ENCODE measurements at places on chromosomes 5 and 9.

DNA sequence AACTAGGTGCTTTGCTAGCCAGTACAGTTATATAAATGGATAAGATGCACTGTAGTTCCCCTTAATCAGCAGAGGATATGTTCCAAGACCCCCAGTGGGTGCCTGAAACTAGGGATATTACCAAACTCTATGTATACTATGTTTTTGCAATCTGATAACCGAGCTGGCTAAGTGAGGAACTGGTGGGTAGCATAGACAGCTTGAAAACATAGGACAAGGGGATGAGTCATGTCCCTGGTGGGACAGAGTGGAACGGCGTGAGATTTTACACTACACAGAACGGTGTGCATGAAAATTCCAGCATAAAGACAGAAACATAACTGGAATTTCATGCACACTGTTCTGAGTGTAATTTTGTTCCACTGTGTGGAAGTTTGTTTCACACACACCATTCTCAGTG is 86.9 kb downstream of the BASP1 start:
- no peak for DNase-seq

GRCh38 chr5:137320056-137321045 is 178.8 kb downstream of the SPOCK1 start:
- DNase-seq, result no peak

GRCh38 chr5:156913719-156914370 is 49.2 kb downstream of the TIMD4 start:
- no peak for DNase-seq

DNA sequence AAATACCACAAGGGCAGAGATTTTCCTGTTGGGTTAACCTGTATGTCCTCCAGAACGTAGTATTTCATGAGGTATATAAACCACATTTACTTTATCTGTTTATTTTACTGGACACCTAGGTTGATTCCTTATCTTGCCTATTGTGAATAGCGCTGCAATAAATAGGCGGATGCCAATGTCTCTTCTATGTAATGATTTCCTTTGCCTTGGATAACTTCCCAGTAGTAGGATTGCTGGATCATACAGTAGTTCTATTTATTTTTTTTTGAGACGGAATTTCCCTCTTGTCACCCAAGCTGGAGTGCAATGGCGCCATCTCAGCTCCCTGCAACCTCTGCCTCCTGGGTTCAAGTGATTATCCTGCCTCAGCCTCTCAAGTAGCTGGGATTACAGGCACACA is 15.6 kb upstream of the TUT7 start:
- no peak for DNase-seq

DNA sequence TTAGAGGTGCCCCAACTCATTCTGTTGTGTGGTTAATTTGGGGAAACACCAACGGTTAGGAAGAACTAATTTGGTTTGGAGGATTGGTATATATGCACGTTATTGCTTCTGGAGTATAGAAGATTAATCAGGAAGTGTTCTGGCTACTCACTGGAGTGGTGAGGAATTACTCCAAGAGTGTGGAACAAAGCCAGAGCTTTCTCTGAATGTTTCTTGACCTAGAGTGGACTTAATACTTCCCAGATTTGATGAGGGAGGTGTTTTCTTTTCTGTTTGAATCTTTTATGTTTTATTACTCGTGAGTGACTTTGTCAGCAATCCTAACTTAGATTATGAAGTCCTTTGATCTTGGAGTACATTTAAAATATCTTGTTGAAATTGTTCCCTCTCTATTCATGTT is 163.7 kb downstream of the MAN2A1 start:
- no peak for DNase-seq

- no peak for DNase-seq
These were observed 225.9 kb downstream of the VPS13A start for GRCh38 chr9:77403239-77403638.

- no peak for DNase-seq
These were observed 28.8 kb downstream of the PRRX2 start for GRCh38 chr9:129694243-129694646.

GRCh38 chr9:110160685-110161084 is 47.3 kb downstream of the C9orf152 start:
- DNase-seq, result no peak

GRCh38 chr5:172413601-172414171 is 40.6 kb downstream of the SH3PXD2B start:
- DNase-seq, result no peak

- no peak for DNase-seq
These were observed 211.9 kb downstream of the MEF2C start for GRCh38 chr5:88671106-88671504.

DNA sequence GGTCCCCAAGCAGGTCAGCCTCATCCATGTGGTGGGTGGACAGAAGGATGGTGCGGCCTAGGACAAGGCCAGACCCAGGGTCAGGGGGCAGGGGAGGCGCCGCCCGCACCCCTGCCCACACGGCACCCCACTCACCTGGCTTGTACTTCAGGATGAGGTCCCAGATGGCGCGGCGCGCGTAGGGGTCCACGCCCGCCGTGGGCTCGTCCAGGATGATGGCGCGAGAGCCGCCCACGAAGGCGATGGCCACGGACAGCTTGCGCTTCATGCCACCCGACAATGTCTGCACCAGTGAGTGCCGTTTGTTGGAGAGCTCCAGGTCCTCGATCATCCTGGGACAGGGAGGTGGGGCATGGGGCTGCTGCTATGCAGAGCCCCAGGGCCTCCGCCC is 12.5 kb downstream of the ABCA2 start:
- DNase-seq, result no peak

GRCh38 chr5:68173007-68173406 is 42.5 kb upstream of the PIK3R1 start:
- no peak for DNase-seq

DNA sequence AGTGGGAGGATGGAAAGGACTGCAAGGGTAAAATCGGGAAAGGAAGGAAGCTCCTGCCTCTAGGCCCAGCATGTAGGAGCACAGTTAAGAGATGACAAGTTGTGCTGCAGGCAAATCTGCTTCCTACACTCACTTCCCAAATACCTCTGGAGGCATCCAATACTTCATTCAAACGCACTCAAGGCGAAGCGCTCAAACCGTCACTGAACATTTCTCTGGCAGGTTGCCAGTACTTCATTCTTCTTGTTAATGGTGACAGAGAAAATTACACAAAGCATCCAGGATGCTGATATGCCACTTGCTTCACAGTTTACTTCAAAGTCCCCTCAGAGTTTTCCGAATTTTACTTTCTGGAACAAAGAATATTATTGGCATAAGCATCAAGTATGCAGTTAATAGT is 59.8 kb downstream of the NREP start:
- DNase-seq, result no peak

DNA sequence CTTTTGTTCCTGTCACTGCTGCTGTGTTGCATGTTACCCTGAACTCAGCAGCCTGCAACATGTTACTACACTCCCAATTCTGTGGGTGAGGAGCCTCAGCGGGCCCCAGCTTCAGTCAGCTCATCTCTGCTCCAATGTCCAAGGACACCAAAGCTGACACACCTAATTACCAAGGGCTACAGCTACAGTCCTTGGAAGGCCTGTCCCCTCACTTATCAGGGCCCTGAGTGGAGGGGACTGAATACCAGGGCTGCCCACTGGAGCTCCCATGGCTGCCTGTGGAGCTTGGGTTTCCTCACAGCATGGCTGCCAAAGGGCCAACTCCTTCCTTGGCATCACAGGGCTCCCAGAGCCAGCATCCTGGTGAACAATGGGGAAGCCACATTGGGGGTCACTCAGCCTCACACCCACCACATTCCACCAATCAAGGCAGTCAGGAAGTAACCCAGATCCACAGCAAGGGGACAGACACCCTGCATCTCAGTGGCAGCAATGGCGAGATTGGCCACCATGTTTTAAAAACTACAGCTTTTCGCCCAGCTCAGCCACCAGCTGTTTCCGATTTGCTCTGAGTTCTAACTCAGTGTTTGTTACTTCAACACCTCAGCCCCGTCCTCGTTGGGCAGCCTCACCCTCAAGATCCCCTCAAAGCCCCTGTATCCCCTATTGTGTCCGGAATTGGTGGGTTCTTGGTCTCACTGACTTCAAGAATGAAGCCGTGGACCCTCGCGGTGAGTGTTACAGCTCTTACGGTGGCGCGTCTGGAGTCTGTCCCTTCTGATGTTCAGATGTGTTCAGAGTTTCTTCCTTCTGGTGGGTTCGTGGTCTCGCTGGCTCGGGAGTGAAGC is 18.9 kb downstream of the SEMA4D start:
- no peak for DNase-seq

DNA sequence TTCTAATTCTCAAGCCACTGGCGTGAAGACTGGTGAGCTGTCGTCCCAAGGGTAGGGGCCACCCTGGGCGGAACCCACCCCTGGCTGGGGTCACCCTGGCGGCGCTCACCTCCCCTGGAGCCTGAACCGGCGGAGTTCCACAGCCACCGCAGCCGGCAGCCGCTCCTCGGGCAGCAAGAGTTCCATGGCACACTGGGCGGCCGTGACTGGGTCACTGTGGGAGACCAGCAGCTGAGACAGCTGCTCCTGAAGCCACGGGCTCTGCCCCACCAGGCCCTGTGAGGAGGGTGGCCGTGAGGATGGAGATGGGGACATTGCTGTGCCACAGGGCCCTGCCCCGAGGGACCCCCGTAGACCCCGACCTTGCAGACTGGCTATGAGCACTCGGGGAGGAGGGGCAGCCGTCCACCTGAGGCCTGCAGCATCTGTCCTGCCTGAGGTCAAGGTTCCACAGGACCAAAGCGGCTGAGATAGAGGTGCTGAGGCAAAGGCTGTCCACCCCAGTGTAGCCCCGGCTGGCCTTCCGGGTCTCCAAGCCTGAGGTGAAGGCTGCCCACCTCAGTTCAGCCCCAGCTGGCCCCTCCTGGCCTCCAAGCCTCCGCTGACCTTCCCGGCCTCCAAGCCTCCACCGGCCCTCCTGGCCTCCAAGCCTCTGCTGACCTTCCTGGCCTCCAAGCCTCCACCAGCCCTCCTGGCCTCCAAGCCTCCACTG is 50.6 kb upstream of the NRARP start:
- DNase-seq, result no peak

DNA sequence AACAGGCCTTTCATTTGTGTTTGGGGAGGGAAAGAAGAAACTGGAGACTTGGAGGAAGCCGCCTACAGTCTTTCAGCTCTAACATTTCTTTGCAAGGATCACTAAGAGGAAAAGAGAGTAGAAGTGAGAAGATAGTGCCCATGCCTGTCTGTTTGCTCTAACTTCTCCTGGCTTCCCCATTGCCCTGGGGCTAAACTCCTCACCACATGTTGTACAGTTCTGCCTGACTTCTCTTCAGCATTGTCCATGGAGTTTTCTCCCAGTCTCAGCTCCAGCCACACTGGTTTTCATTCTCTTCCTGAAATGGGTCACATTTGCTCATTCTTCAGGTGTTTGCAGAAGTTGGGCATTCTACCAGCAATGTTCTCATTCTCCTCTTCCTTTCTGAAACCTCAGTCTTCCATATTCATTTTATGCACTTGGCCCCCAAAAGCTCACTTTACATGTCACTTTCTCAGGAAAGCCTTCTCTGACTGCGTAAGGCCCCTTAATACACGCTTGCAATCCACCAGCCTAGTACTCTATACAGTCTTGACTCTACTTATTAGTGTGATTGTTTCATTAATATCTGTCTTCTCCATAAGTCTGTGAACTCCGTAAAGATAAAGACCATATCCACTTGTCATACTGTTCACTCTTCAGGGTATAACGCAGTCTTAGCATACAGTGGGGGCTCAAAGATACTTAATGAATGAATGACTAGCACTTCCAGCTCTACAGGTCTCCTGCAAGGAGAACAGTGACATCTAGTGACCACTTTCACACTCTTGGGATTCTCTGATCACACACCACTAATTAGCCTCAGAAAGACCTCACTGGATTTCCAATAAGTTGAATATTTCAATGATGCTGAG is 40.2 kb upstream of the TRIM32 start:
- no peak for DNase-seq

DNA sequence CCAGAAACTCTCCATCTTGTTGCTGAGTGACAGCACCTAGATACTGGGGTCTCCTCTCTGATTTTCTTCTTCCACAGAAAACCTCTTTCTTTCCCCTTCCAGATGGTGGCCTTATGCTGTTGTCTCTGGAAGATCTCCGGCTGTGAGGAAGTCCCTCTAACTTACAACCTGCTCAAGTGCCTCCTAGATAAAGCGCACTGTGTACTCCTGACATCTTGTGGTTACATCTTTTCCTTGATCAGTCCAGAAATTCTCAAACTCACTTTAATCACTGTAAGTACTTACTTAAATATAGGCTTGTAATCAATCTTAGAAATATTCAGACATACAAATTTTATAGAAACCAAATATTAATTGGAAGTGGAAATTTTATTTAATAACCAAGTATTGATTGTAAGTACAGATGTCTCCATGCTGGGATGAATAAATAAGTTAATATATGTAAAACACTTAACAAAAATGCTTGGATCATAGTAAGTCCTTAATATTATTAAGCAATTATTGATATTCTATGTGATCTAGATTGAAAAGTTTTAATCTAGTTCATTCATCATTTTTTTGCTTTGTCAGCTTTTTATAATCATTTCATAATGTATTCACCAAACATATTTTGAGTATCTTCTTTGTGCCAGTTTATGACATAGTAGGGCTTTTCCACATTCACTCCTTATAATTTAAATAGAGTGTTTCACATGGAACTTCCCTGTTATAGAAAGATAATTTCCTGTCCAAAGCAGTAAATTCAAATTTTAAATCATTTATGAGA is 1381.4 kb upstream of the CDH6 start:
- DNase-seq, result no peak

DNA sequence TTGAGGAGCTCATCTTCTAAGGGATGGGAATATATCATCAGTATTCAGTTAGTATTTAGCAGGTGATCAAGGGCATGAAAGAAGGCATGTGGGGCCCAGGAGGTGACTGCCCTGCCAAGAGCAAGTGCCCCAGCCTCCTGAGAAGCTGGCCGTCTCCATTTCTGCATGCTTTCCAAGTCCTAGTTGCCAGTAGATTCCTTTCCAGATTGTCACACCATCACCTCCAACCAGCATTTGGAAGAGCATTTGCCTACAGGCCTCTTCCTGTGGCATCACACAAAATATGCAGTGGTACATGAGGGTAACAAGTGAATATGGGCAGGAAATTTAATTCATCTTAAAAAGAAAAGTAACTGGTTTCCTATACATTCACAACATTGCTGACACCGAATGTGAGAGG is 7.5 kb downstream of the TNFAIP8 start:
- DNase-seq, result no peak

- no peak for DNase-seq
These were observed 23.5 kb upstream of the ALDOB start for GRCh38 chr9:101458963-101459631.

- no peak for DNase-seq
These were observed 12.8 kb downstream of the EHMT1 start for GRCh38 chr9:137631345-137632229.
